ENCODE measurements at places on chromosomes 6 and 20.

- no peaks in the 10 kb centered on the region for H3K27me3 ChIP-seq
- no peaks in the 10 kb centered on the region for H3K4me1 ChIP-seq
- H3K27ac ChIP-seq, result no peak overlapping the region
- no peak for ATAC-seq
- H3K36me3 ChIP-seq, result no peaks in the 10 kb centered on the region
These were observed 91.3 kb upstream of the GGTLC1 start for GRCh38 chr20:24079661-24080412.

DNA sequence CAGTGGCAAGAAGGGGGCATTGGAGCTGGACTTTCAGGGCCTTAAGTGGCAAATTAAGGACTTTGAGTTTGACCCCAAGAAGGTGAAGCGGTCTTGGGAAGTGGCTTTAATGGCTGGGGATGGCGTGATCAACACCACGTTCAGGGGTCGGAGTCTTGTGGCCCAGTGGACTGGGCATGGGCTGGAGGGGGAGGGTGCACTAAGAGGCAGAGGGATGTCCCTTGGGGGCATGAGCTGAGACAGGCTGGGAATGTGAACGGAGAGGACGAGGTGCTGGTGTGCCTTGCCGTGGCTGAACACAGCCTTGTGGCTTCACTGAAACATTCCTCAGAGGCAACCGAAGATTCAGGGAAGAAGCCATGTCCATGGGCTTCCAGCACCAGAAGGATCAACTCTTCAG lies 227.0 kb downstream of the SYNDIG1 start:
- peaks cover 11% of the 10 kb centered on the region for H3K4me1 ChIP-seq
- no peak overlapping the region for H3K4me3 ChIP-seq
- peaks cover 5% of the 10 kb centered on the region for H3K27me3 ChIP-seq
- H3K27ac ChIP-seq, result no peak overlapping the region
- no peak for ATAC-seq

GRCh38 chr6:132400883-132401617 lies at the start of gene MOXD1:
Gene MOXD1, minus strand, starts transcription at chr6:132401475. Its CDS starts 49 bp downstream, at chr6:132401426.
- no peaks in the 10 kb centered on the region for H3K36me3 ChIP-seq
- H3K27ac ChIP-seq, result peak within 1 kb of the TSS; percentile 83
- peaks cover 20% of the 10 kb centered on the region for H3K27me3 ChIP-seq
- ATAC-seq, result peak; percentile 91
- peak within 1 kb of the TSS; percentile 72 for H3K4me3 ChIP-seq
- H3K4me1 ChIP-seq, result peaks cover 40% of the 10 kb centered on the region

DNA sequence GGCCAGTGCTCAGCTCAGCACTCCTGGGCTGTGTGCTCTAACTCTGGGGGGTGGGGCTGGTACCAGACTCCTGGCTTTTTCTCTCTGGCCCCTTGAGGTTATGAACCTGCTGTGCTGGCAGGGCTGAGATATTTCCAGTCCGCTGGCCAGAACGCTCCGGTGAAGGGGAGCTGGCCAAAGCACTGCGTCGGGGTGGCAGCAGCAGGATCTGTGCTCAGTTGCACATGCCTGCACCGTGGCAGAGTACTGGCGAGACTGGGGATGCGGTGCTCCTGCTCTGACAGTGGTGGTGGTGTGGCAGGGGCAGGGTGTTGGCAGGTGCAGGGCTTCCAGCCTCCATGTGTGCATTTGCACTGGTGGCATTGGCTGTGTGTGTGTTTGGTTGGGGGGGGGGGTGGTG lies 374.4 kb downstream of the PHF3 start:
- H3K27ac ChIP-seq, result no peak overlapping the region
- no peak overlapping the region for H3K4me3 ChIP-seq
- H3K36me3 ChIP-seq, result no peaks in the 10 kb centered on the region
- H3K4me1 ChIP-seq, result no peaks in the 10 kb centered on the region
- no peak for ATAC-seq
- H3K27me3 ChIP-seq, result peaks cover 4% of the 10 kb centered on the region

DNA sequence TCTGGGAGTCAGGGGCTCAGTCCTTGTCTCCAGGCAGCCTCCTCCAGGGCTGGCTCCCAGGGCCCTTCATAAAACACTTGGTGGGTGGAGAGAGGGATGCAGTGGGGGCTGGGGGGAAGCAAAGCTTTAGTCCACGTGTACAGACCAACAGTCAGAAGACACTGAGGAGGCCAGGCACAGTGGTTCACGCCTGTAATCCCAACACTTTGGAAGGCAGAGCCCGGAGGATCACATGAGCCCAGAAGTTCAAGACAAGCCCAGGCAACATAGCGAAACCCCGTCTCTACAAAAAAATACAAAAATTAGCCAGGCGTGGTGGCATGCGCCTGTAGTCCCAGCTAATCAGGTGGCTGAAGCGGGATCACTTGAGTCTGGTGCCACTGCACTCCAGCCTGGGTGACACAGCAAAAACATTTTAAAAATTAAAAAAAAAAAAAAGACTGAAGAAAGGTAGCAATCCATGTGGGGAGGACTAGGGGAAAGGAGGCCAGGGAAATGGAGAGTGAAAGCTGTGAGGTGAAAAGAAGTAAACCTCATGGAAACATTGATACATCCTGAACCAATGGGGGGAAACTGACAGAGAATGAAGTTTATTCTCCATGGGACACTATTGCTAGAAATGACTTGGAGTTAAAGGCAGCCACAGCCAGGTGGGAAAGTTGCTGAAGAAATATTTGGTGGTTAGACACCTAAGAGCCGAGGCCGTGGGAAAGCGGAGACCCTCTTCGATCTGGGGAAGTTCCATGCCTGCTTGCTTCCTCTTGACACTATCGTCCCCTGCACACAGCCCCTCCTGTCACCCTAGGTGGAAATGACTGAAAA lies 35.4 kb downstream of the PIM1 start:
- H3K4me3 ChIP-seq, result no peak overlapping the region
- no peak overlapping the region for H3K27ac ChIP-seq
- H3K36me3 ChIP-seq, result no peaks in the 10 kb centered on the region
- H3K27me3 ChIP-seq, result no peaks in the 10 kb centered on the region

DNA sequence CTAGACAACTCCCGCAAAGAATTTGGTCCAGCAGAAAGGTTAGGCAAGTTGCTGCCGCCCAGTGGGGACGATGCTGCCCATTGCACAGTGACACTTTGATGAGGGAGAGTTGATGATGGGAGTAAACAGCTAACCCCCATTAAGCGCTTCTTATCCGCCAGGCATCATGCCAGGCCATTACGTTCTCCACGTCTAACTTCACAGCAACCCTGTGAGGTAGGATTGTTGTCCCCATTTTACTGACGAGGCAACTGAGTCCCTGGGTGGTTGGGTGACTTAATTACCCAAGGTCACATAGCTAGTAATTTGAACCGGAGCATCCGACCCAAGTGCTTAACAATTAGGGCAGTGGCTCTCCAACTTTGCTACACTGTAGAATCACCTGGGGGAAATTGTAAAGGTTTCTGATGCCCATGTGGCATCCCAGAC lies 738 bp downstream of the RALGAPB start:
- H3K4me1 ChIP-seq, result peaks cover 9% of the 10 kb centered on the region
- H3K36me3 ChIP-seq, result no peaks in the 10 kb centered on the region
- H3K4me3 ChIP-seq, result peak overlapping the region; percentile 95
- ATAC-seq, result no peak
- H3K27me3 ChIP-seq, result no peaks in the 10 kb centered on the region

- peaks cover 7% of the 10 kb centered on the region for H3K27me3 ChIP-seq
- H3K36me3 ChIP-seq, result no peaks in the 10 kb centered on the region
- H3K4me3 ChIP-seq, result no peak overlapping the region
- no peak for ATAC-seq
These were observed 2.8 kb upstream of the MAS1L start for GRCh38 chr6:29490552-29490951.

GRCh38 chr6:45377043-45377553 lies 636 bp downstream of the SUPT3H start:
- ATAC-seq, result no peak
- peak overlapping the region; percentile 94 for H3K4me3 ChIP-seq
- no peaks in the 10 kb centered on the region for H3K4me1 ChIP-seq
- H3K27me3 ChIP-seq, result no peaks in the 10 kb centered on the region
- no peaks in the 10 kb centered on the region for H3K36me3 ChIP-seq

- no peak for ATAC-seq
- no peaks in the 10 kb centered on the region for H3K36me3 ChIP-seq
- no peaks in the 10 kb centered on the region for H3K27me3 ChIP-seq
- H3K27ac ChIP-seq, result no peak overlapping the region
- H3K4me3 ChIP-seq, result no peak overlapping the region
These were observed 181.6 kb downstream of the OTOR start for GRCh38 chr20:16929756-16930155.

- no peak overlapping the region for H3K4me3 ChIP-seq
- H3K27ac ChIP-seq, result no peak overlapping the region
- no peaks in the 10 kb centered on the region for H3K4me1 ChIP-seq
These were observed 245.3 kb downstream of the DLL1 start for GRCh38 chr6:170045563-170045960.

DNA sequence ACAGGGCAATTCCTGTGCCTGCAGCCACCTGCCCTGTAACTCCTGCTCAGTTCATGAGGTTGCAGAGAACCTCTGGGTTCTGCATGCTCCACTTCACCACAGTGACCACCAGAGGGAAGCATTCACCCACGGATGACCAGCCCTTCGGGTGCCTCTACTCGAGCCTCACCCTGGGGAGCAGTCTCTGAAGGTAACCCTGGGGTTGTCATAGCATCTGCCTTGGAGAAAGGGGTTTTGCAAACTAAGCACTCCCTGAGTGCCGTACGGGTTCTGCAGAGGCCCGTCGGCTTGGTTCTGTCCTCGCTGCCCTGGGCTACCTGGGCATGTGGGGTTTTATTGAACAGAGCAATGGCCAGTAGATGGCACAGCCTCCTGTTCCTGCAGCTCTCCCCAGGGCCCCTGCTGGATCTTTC lies 10.2 kb upstream of the CST5 start:
- peaks cover 8% of the 10 kb centered on the region for H3K27me3 ChIP-seq
- H3K27ac ChIP-seq, result no peak overlapping the region
- no peaks in the 10 kb centered on the region for H3K4me1 ChIP-seq
- no peak overlapping the region for H3K4me3 ChIP-seq
- H3K36me3 ChIP-seq, result no peaks in the 10 kb centered on the region
- ATAC-seq, result peak; percentile 68

DNA sequence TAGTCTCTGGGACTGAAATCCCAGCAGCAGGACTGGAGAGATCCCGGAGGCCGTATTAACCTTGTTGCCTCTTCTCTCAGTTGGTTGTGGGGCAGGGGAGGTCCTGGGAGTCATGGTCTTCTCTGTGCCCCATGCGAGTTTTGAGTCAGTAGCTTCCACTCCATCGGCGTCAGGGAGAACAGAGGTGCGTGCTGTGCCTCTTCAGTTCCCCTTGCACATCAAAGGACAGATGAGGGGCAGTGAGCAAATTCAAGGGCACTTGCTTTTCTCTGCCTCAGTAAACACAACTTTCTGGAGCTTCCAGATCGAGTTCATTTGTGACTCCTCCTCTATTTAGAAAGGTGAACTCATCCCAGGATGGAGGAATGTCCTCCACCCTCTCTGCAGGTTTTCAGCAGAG lies 48.6 kb downstream of the MOCS1 start:
- H3K27ac ChIP-seq, result no peak overlapping the region
- H3K27me3 ChIP-seq, result no peaks in the 10 kb centered on the region
- H3K36me3 ChIP-seq, result peaks cover 52% of the 10 kb centered on the region
- H3K4me1 ChIP-seq, result peaks cover 94% of the 10 kb centered on the region

- H3K4me1 ChIP-seq, result peaks cover 4% of the 10 kb centered on the region
- no peaks in the 10 kb centered on the region for H3K27me3 ChIP-seq
- no peak overlapping the region for H3K27ac ChIP-seq
- ATAC-seq, result peak; percentile 67
- H3K36me3 ChIP-seq, result no peaks in the 10 kb centered on the region
These were observed 60.2 kb downstream of the NOL4L start for GRCh38 chr20:32524829-32525501.

GRCh38 chr20:41345729-41346067 lies 5.1 kb downstream of the LPIN3 start:
- H3K27ac ChIP-seq, result no peak overlapping the region
- H3K4me3 ChIP-seq, result no peak overlapping the region
- ATAC-seq, result no peak
- peaks cover 36% of the 10 kb centered on the region for H3K36me3 ChIP-seq
- H3K27me3 ChIP-seq, result no peaks in the 10 kb centered on the region

- ATAC-seq, result no peak
- H3K27me3 ChIP-seq, result no peaks in the 10 kb centered on the region
- peaks cover 9% of the 10 kb centered on the region for H3K4me1 ChIP-seq
- H3K27ac ChIP-seq, result no peak overlapping the region
These were observed 10.5 kb upstream of the TOX2 start for GRCh38 chr20:43903953-43904826.

DNA sequence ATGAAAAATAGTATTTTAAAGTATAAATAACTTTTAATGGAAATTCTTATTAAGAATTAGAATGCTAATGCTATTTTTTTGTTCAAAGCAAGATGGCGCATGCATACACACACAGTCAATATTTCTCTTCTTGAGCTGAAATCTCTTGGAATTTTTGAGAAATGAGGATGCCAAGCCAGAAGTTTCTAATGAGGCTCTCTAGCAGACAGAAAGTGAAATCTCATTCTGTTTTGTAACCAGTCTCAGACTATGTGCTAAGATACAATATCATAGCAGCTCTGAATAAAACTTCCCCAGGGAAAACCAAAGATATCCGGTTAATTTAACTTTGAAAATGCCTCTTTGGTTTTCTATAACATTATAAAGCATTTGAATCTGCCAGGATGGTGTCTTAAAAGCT lies 97.2 kb upstream of the HDAC2 start:
- no peaks in the 10 kb centered on the region for H3K27me3 ChIP-seq
- H3K4me1 ChIP-seq, result no peaks in the 10 kb centered on the region
- no peak for ATAC-seq
- H3K36me3 ChIP-seq, result no peaks in the 10 kb centered on the region

- peaks cover 16% of the 10 kb centered on the region for H3K4me1 ChIP-seq
- no peak overlapping the region for H3K27ac ChIP-seq
- no peak overlapping the region for H3K4me3 ChIP-seq
- H3K27me3 ChIP-seq, result no peaks in the 10 kb centered on the region
- peaks cover 20% of the 10 kb centered on the region for H3K36me3 ChIP-seq
These were observed 2.3 kb upstream of the BTN2A1 start for GRCh38 chr6:26455357-26455970.

- no peak for ATAC-seq
- H3K4me3 ChIP-seq, result no peak overlapping the region
- no peak overlapping the region for H3K27ac ChIP-seq
- no peaks in the 10 kb centered on the region for H3K36me3 ChIP-seq
These were observed 117.9 kb downstream of the SIM1 start for GRCh38 chr6:100346828-100347227.

DNA sequence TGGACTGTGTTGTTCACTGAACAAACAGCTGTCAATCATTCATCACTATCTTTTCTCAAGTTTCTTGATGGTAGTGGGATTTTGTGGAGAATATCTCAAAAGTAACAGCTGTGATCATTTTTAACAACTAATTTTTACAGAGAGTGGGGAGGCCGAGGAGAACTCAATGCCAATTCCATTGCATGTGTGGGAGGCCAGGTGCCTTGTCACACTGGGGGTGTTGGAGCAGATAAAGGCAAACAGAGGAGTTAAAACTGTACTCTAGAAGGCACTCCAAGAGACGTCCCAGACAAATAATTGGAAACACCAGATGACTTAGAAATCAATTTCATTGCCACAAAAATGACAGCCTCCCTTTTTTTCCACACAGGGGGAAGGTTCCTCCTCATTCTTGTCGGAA lies 267.2 kb upstream of the PLCB4 start:
- H3K27me3 ChIP-seq, result no peaks in the 10 kb centered on the region
- peaks cover 3% of the 10 kb centered on the region for H3K4me1 ChIP-seq
- no peak overlapping the region for H3K4me3 ChIP-seq
- peaks cover 26% of the 10 kb centered on the region for H3K36me3 ChIP-seq
- no peak overlapping the region for H3K27ac ChIP-seq
- ATAC-seq, result no peak

GRCh38 chr6:15614277-15614676 lies 48.6 kb downstream of the DTNBP1 start:
- H3K4me1 ChIP-seq, result no peaks in the 10 kb centered on the region
- no peaks in the 10 kb centered on the region for H3K27me3 ChIP-seq
- H3K27ac ChIP-seq, result no peak overlapping the region
- no peak for ATAC-seq
- H3K4me3 ChIP-seq, result no peak overlapping the region
